SK-N-SH (cell line): ENCODE measurements at places on chromosomes 5 and 9. TPM values are rescaled to one million over a fixed set of nuclear protein-coding genes. Genes with fewer than 3 reads are reported as not detected.

- H3K4me1 ChIP-seq, result no peaks in the 10 kb centered on the region
- H3K27me3 ChIP-seq, result no peaks in the 10 kb centered on the region
- no peak overlapping the region for H3K4me3 ChIP-seq
- no peak overlapping the region for H3K27ac ChIP-seq
These were observed 4.7 kb upstream of the AOPEP start for GRCh38 chr9:94721754-94722153.

The PKD2L2 gene
- 0.11 and 0.26 TPM in 2 replicates for polyA plus RNA-seq

DNA sequence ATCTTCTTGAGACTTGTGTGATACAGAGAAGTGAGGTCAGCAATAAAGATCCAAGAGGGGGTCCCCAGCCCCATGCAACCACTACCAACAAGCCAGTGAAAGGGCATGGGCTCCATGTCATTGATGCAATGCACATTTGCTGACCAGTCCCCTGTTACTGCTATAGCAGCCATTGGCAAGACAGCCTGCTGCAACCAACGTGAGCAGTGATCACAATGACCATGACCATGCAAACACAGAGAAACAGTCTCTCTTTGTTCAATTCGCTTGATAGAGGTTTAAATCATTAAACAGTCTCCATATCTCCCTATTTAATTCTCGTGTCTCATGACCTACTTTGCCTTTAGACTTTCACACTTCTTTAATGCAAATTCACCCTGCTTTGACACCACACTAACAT, 30.0 kb upstream of the FOXB2 start:
- no peaks in the 10 kb centered on the region for H3K4me1 ChIP-seq
- H3K36me3 ChIP-seq, result no peaks in the 10 kb centered on the region
- H3K27ac ChIP-seq, result no peak overlapping the region

- H3K4me3 ChIP-seq, result no peak overlapping the region
- no peak overlapping the region for H3K27ac ChIP-seq
- peaks cover 16% of the 10 kb centered on the region; the same call in 1 of the 2 replicates for H3K4me1 ChIP-seq
- no peak for DNase-seq
- no peaks in the 10 kb centered on the region for H3K27me3 ChIP-seq
These were observed 3.4 kb upstream of the CTSL start for GRCh38 chr9:87722393-87723088.

The PCDHB11 gene
- polyA plus RNA-seq, result 0.41 and 0.61 TPM in 2 replicates
